ENCODE measurements at places on chromosomes 11 and 22.

GRCh38 chr11:86416494-86416893 lies 41.8 kb downstream of the CCDC81 start:
- DNase-seq: no peak

- DNase-seq: no peak
Measured at GRCh38 chr11:78100261-78100660, 20.6 kb upstream of the NDUFC2 start.

- no peak for DNase-seq
Measured at GRCh38 chr11:37402663-37403062, 804.6 kb upstream of the RAG2 start.

DNA sequence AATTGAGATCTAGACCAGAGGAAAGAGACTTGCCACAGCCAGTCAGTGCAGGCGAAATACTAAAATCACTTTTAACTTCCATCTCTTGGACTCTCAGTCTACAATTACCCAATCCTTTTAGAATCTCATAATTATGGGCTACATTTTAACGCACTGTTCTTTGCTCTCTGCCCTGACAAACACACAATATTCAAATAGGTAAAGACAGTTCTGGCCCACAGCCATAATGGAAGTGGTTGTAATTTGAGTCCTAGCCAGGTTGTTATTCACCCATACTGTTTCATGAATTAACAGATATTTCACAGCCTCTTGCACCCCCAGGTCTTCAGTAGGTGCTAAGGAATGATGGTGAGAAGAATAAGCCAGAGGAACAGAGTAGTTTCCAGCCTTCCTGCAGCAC lies 830 bp downstream of the C11orf97 start:
- DNase-seq: no peak

DNA sequence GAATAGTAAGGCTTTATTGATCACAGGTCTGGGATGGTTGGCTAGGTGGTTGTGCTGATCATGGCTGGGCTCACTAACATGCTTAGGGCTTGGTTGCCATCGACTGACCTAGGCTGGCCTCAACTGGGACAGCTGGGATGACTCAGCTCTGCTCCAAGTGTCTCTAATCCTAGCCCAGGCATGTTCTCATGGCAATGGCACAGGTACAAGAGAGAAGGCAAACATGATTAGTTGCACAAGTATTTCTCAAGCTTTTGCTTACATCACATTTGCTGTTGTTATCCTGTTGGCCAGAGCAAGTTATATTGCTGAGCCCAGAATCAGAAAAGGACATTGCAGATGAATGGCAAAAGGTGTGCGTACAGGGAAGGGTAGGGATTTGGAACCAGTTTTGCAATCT lies 68.5 kb upstream of the SLC35C1 start:
- DNase-seq: no peak

DNA sequence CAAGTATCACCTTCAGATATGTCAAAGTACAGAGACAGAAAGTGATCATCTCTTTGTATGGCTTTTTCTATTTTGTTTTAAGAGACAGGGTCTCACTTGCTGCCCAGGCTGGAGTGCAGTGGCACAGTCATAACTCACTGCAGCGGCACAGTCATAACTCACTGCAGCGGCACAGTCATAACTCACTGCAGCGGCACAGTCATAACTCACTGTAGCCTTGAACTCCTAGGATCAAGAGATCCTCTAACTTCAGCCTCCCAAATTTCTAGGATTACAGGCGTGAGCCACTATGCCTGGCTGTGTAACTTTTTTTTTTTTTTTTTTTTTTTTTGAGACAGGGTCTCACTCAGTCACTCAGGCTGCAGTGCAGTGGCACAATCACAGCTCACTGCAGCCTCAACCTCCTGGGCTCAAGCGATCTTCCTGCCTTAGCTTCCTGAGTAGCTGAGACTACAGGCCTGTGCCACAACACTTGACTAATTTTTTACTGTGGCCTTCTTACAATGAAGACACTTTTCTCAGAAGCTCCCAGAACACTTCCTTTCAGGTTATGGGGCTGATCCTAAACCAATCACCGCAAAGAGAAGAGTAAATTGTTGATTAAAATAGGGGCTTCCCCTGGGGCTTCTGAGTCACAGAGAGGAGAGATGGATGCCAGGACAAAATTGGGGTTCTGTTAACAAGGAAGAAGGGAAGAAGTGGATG lies 9.0 kb upstream of the HIKESHI start:
- DNase-seq: peak; percentile 90

GRCh38 chr11:102287964-102288724 lies 29.1 kb upstream of the BIRC3 start:
- peak; percentile 79 for DNase-seq

- DNase-seq: no peak
Measured at GRCh38 chr11:116533186-116533825, 239.5 kb downstream of the BUD13 start.

DNA sequence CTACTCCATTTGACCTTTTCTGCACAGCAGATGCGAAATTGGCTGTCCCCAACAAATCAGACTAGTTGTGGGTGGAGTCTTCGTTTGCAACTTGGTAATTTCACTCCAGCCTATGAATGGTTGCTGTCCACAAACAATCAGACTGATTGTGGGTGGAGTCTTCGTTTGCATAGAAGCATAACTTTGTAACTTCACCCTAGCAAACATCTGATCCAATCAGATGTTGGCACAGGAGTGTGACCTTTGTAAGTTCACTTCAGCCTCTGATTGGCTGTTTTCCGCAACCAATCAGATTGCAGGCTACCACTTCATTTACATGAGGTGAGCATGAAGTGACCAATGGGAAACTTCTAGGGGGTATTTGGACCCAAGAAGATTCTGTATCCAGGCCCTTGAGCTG lies 16.3 kb upstream of the CABP2 start:
- DNase-seq: no peak

DNA sequence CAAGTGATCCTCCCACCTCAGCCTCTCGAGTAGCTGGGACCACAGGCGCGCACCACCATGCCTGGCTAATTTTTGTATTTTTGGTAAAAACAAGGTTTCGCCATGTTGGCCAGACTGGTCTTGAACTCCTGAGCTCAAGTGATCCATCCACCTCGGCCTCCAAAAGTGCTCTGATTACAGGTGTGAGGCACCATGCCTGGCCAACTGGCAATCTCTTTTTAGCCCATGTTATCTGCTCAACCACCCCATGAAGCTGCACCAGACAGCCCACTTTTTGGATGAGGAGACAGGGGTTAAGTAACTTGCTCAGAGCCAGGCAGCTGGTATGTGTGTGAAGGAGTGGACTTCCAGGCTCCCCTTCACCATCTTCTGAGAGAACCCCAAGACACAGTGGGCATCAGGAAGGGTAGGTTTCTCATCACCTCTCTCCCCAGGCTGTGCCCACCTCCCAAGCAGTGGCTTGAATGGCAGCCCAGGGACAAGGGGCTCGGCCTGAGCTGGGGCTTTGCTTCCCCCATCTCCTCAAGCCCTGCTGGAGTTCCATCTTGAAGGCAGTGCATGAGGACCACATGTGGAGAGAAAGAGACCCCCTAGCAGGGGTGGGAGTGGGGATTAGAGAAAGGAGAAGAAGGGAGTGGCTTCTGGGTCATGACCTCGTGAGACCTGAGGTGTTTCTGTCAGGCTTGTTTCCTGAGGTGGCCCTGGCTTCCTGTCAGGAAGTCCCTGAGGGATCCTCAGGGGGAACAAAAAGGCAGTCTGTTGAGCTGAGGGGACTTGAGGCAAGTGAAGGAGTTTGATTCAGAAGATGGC lies 87.5 kb upstream of the PARVA start:
- DNase-seq: no peak

DNA sequence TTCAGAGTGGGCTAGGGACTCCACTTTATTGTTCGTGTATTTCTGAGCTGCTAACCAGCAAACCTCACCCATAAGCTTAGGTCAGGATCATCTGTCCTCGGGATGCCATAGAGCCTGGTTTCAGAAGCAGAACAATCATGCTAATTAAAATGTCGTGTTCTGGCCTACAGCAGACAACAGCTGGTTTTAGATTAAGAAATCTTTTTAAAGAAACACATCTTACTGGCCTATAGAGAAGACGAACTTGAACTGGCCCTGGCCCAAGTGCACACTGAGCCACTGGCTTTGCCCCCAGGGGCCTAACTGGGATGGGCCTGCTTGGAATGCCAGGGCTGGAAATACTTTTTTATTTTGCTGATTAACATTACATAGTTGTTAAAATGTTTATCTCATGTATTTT lies 63.2 kb downstream of the ALX4 start:
- no peak for DNase-seq

- DNase-seq: no peak
Measured at GRCh38 chr11:8392166-8392565, 128.5 kb upstream of the LMO1 start.

DNA sequence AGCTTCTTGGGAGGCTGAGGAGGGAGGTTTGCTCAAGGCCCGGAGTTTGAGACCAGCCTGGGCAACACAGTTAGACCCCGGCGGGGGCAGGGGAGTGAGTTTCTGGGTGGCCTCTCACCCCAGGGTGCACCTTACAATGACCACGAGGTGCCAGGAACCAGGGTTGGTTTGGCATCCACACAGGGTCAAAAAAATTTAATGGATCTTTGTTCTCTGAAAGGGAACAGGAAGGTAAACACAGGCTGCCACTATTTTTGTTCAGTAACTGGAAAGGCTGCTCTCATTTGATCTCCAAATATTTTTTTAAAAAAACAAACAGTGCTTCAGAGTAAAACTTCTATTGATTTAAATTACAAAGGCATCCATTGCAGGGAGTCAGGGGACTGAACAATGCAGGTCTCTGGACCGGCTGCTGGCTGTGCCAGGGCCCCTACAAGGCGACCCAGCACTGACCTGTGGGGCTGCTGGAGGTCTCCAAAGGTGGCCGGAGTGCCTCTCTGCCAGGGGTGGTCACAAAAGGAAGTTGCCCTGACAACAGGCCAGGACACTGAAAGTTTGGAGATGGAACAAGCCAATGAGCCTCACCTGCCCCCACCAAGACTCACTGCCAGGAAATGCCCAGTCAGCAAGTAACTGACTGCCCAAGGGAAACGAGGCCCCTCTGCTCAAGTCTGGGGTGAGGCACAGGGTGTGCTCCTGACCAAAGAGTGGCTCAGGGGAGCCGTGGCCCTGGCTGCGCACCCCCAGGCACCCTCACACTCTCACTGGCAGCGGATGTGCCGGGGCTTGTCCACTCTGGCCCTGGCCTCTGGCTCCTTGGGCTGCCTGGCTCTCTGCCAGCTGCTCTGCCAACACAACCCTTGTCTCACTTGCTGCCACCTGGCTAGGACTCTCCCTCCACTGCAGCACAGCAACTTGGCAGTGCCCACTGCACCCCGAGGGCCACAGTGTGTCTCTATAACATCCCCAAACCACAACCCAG lies 51.8 kb downstream of the ARFGAP3 start:
- no peak for DNase-seq

GRCh38 chr22:30868663-30869385 lies 99.8 kb downstream of the MORC2 start:
- DNase-seq: no peak

- DNase-seq: no peak
Measured at GRCh38 chr11:72700146-72700545, 25.9 kb upstream of the PDE2A start.

- DNase-seq: no peak
Measured at GRCh38 chr11:108859510-108859909, 194.6 kb downstream of the DDX10 start.

GRCh38 chr11:133162227-133162626 lies 370.1 kb downstream of the OPCML start:
- DNase-seq: no peak

DNA sequence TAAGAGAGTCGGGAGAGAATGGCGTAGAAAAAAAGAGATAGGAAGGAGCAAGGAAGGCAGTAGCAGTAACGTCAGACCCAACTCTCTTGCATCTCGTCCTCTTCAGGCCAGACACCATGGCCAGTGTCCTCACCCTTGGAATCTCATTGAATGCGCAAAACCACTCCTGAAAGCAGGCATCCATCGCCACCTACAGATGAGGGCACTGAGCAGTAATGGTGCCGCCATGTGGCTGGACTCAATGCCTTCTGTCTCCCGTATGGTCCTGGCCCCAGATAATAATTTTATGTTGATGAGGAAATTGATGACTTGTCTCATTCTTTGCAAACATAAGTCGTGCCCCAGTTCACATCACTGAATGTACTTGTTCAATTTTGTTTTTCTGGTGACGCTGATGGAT lies 17.8 kb upstream of the ALX4 start:
- no peak for DNase-seq

DNA sequence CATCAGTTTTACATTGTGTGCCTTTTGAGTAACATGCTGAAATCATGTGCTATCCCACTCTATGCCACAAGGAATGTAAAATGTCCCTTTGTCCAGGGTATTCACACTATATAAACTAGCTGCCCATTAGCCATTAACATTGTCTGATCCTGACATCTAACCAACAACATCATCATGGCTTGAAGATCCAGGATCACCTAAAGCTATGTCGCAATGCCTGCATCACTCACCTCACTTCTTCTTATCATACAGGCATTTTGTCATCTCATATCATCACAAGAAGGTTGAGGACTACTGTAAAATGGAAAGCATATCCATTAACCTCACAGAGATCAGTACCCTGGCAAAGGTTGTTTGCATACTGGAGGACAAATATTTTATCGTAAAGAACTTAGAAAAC lies 742.3 kb downstream of the DLG2 start:
- DNase-seq: no peak

- no peak for DNase-seq
Measured at GRCh38 chr11:10550503-10551289, 9.7 kb upstream of the RNF141 start.

DNA sequence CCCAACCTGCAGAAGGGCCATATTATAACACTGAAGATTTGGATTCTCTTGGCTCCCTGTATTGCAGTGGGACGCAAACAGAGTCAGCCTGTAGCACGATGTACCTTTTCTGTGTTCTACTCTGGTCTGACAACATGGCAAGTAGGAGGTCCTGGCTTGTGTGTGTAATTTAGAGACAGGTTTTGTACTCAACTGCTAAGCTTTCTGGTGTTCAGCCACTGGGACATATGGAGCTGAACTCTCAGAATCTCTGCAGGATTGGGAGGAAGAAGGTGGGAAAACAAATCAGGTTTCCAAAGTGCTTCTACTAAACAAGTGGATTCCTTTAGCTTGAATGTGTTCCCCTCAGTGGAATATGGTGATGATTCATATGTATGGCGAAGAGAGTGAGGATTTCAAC lies 192.5 kb upstream of the MTMR2 start:
- DNase-seq: no peak

Data from activated CD4-positive, alpha-beta T cell treated with anti-CD3 and anti-CD28 coated beads, Interleukin-2, Interleukin-6, amounts not matched to agents 100 ng/mL and 50 ng/mL, durations not matched to agents 16 hours and 8 hours (primary cell).